Cerebellum (tissue), 4 donors: ENCODE measurements at places on chromosomes 4 and X. TPM values are rescaled to one million over a fixed set of nuclear protein-coding genes. Genes with fewer than 3 reads are reported as not detected.

Gene ENPEP
- 2.7 TPM for total RNA-seq

Gene RNF150
- total RNA-seq = 32.2 TPM

DNA sequence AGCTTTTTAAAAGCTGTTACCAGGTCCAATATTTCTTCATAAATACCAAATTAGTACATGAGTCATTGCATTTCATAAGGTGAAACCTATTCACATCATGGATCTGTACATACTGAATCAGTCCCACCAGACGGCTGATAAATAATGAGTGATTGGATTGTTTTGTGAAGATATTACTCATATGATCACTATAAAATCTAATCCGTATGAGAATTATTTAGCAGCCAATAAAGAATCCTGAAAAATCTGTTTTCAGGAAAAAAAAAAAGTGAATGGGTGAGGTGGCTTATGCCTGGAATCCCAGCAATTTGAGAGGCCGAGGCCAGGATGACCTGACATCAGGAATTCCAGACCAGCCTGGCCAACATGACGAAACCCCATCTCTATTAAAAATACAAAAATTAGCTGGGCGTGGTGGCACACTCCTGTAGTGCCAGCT is 438.1 kb downstream of the INPP4B start:
- no peak for DNase-seq

DNA sequence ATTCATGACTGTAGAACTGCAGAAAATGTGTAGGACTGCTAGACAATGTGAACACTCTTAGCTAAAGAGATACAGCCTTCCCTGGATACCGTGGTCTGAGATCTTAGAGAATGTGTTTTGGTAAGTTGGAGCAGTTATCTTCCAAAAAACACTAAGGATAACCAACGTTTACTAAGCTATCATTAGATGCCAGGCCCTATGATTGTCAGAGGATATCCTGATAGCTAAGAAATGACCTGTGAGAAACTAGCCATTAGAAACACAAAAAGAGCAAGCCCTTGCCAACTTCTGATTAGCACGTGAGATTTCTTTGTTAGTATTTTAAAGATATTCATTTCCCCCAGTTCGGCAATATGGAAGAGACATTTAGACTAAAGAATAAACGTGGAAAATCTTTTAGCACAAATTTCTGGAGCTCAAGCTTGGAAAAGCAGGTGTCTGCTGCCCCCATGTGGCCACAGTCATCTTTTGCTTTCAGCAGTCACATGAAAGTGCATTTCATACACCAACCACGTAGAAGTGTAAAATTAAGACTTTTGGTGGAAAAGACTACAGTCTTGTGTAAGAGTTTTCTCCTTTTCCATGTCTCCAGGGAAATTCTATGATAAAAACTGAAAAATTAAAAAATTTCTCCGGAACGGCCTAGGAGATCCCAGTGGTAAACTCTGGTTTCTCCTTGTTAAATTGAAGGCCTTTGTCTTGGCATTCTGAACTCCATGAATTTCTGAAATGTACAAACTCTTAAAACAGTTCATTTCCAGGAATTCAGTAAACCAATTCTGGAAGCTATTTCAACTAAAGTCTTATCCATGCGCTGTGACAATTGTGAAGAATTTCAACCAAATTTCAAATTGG is 136.4 kb downstream of the ZNF674 start:
- peak; percentile 19 for DNase-seq
